Spinal cord (tissue), 10 donors: ENCODE measurements at places on chromosomes 6 and 20. TPM values are rescaled to one million over a fixed set of nuclear protein-coding genes. Genes with fewer than 3 reads are reported as not detected.

Gene BPIFB4
- total RNA-seq = not detected

Gene TPBG
- total RNA-seq = 17.7 TPM

Gene DUSP15
- 7.8 TPM for total RNA-seq

Gene SCGN
- 1.2 TPM for total RNA-seq
